Adrenal gland (tissue), 19 donors: ENCODE measurements at places on chromosomes 11 and 22.

- DNase-seq = no peak
Observed at GRCh38 chr11:129489249-129489648, 113.6 kb downstream of the BARX2 start.

DNA sequence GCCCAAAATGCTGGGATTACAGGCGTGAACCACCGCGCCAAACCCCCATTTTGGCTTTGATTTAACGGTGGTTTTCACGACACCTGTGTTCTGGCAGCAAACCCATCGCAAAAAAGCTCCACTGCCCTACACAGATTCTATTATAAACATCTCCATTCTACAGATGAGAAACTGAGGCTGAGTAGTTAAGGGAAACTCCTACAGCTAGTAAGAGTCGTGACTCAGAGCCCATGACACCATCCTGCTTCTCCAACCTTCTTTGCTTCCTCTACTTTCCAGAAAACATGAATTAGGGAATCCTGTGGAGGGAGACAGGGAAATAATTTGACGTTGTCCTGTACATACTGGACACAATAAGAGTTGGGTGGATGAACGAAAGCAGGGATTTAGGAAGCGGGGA is 429 bp upstream of the SNX15 start:
- no peak for DNase-seq

DNA sequence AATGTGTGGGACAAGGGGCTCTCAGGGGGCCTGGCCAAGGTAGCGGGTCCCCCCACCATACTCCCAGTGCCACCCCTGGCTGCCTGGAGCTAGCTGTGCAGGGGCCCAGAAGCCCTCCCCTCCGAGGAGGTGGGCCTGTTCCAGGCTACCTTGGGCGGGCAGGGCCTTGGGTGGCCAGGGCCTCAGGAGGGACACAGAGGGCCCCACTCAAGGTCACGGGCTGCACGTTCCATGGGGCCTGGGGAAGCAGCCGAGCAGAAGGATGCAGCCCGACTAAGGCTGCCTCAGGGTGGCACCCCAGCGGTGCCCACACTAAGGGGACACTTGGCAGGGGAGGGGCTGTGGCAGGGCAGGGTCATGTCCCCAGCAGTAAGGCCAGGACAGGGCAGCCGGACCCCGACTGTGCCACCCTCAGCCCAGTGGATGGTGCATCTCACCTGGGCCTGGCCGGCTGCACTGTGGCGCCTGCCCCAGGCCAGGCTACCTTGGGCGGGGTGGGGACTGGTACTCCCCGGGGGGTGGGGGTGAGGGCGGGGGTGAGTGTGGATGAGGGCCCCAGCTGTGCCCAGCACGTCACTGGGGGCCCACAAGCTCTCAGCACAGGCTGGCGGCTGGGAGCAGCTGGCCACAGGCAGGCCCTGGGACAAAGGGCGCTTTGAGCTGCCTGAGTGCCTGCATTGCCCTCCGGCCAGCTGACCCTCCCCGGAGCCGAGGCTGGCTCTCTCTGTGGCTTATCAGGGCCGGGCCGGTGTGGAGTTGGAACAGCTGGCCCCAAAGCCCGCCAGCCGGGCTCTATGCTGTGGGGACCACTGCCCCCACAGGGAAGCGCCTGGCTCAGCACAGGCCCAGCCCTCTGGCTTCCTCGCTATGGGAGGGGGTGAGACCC is 117.1 kb downstream of the KCNQ1 start:
- DNase-seq = peak; percentile 73

- peak; percentile 86 for DNase-seq
Observed at GRCh38 chr22:46780453-46780852, 18.0 kb downstream of the TBC1D22A start.

- DNase-seq = no peak
Observed at GRCh38 chr11:129973068-129973467, 29.6 kb downstream of the PRDM10 start.

- DNase-seq = no peak
Observed at GRCh38 chr11:297051-297585, 2.2 kb downstream of the IFITM5 start.

GRCh38 chr11:69877235-69877634 is 58.0 kb upstream of the FGF3 start:
- no peak for DNase-seq

- DNase-seq = no peak
Observed at GRCh38 chr11:15745266-15745665, 611.1 kb downstream of the SOX6 start.

- no peak for DNase-seq
Observed at GRCh38 chr11:45475173-45475572, 189.0 kb upstream of the SYT13 start.

GRCh38 chr22:46574438-46574992 is 37.1 kb upstream of the CELSR1 start:
- no peak for DNase-seq

DNA sequence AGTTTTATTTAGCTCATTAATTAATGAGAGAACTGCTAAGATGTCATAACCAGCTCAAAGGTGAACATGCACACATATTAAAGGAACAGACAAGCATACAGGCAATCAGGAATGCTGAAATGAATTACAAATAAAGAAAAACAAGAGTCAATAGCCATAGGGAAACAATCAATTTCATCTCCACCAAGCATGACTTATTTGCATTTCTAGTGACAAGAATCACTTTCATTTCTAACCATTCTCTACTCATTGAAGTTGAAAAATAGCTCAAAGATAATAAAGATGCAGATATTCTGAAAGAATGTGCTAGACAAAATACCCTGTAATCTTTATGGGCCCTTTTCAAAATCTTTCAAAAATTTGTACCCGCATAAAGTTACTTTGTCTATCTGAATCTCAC is 23.2 kb downstream of the ISX start:
- DNase-seq = no peak

DNA sequence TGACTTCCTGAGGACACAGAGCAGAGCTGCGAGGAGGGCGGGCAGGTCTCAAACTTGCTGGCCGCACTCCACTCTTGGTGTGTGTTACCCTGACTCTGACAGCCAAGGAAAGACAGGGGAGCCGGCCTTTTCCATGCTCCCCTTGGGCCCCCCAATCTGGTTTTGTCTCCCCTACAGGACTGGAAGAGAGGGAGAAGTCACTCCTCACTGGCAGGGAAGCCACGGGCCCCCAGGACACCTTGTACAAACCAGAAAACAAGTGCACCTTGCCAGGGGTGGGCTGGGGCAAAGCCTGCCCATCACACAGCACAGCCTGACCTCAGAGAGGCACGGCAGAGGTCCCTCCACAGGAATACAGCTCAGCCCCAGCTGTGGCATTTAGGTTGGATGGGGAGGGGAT is 20.2 kb downstream of the CBX7 start:
- DNase-seq = no peak

- no peak for DNase-seq
Observed at GRCh38 chr11:26134481-26135355, 197.2 kb upstream of the ANO3 start.

DNA sequence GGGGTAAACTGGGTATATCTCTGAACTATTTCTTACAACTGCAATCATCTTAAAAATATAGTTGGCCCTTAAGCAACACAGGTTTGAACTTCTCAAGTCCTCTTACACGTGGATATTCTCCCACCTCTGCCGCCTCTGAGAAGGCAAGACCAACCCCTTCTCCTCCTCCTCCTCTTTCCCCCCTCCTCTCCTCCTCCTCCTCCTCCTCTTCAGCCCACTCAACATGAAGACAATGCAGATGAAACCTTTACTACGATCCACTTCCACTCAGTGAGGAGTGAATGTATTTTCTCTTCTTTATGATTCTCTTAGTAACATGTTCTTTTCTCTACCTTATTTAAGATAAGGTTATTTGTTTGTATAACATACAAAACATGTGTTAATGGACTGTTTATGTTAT is 20.0 kb downstream of the SHANK2 start:
- DNase-seq = no peak

GRCh38 chr11:117719480-117719879 is 77.5 kb downstream of the DSCAML1 start:
- DNase-seq = no peak

DNA sequence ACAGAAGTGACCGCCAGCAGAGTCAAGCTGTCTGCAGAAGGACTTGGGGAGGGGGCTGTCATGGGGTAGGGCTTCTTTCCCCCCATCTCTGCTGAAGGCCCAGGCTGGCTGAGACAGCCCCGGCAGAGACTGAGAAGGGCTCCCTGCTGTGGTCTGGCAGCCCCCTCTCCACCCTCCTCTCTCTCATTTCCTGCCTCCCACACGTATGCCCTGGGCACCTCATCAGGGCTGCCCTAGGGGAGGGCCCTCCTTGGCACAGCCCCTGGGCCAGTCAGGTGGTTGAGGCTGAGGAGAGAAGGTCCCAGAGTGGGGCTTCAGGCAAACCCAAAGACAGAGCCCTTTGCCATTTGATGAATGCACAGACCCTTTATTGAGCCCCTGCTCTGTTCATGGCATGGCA is 3.6 kb downstream of the RASD2 start:
- no peak for DNase-seq

DNA sequence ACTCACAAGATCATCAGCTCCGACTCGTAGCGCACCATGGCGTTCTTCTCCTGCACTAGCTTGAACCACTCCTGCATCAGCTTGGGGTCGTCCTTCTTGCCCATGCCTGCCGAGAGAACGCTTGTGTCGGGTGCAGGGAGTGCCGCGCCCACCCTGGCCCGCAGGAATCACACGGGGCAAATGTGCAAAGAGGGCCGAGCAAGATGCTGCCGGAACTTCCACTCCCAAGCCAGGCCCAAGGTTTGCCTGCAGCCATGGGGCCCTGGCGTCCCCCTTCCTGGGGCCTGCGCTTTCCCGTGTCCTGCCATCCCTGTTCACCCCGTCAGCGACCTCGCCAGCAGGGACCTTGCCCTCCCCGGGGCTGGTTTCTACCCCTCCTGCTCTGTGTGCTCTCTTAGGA is 16.9 kb upstream of the BID start:
- DNase-seq = no peak

- no peak for DNase-seq
Observed at GRCh38 chr11:78248903-78249302, 60.2 kb downstream of the USP35 start.

DNA sequence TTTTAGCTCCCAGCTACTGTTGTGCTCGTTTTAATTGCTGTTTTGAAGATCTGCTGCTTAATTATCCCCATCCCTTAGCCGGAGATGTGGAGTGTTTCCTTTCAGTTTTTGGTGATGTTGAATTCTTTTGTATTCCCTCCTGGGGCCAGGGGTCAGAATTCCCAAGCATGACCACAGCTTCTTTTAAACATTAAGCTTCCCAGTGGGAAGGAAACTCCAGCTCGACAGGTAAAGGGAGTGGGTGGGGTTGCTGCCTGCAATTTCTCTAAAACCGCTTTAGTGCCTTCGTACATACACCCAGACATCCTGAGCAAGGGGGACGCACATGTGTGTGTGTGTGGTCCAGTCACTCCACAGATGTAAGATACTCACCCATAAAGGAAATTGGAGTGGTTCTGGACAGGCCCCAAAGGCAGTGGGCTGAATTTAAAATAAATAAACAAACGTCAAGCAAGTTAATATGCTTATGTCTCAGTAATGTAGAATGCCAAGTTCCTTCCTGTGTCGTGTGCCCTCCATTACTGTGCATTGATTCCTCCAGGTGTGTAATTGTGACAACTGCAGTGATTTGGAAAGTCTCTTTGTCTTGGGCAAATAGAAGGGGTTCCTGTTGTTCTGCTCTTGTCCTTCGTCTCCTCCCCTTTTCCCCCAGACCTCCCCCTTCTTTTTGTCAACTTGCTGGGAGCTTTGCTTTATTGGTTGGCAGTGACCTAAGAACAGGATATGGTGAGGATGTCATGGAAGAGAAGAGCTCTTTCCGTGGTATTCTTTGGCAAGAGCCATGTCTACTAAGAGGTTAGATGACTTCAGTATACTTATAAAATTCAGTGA is 19.2 kb upstream of the ADSL start:
- no peak for DNase-seq

GRCh38 chr22:47197773-47198500 is 435.5 kb downstream of the TBC1D22A start:
- DNase-seq = no peak

DNA sequence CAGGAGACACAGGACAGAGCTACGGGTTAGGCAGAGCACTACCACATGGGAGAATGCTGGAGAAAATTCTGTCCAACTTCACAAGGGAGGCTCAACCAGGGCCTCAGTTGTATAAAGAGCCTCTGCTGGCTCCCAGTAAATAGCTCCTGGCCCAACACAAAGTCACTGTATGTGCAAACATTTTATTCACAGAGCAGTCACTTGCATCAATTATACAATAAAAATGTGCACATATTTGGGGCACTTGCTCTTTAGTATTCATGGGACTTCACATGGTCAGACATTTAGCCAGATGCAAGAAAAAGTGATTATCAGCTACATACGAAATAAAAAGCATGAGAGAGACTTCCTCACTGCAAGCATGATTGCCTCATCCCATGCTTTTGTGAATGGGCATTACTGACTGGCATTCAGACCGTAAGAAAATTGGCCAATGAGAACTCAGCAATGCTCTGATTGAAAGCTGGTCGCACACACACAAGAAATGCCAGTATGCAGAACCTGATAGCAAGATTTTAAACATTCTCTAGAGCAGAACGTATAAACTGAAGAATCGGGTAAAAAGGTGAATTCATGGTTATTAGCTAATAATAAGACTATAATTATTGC is 39.4 kb downstream of the BLID start:
- no peak for DNase-seq

DNA sequence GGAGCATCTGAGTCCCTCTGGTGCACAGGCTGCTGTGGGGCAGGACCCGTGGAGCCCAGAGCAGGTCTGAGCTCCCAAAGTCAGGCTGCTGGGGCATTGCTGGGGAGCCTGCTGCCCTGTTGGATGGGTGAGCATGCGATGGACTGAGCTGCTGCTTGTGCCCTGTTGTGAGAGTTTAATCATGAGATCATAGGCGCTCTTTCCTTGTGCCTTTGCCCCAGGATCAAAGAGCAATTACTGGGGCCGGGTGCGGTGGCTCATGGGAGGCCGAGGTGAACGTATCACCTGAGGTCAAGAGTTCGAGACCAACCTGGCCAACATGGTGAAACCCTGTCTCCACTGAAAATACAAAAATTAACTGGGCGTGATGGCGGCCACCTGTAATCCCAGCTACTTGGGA is 37.5 kb downstream of the MUC6 start:
- no peak for DNase-seq

DNA sequence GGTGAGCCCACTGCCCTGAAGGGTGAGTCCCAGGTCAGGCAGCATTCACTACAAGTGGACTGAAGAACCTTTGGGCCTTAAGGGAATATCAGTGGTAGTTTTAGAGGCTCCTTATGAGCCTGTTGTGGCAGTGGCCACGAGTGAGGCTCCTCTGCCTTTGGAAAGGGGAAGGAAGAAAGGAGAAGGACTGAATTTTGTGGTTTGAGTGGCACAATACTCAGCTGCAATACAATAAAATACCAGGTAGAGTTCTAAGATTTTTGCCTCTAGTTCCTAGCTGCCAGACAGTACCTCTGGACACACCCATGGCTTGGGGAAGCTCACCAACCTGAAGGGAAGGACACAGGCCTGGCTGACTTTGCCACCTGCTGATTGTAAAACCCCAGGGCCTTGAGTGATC is 260.9 kb downstream of the DYNC2H1 start:
- DNase-seq = no peak

DNA sequence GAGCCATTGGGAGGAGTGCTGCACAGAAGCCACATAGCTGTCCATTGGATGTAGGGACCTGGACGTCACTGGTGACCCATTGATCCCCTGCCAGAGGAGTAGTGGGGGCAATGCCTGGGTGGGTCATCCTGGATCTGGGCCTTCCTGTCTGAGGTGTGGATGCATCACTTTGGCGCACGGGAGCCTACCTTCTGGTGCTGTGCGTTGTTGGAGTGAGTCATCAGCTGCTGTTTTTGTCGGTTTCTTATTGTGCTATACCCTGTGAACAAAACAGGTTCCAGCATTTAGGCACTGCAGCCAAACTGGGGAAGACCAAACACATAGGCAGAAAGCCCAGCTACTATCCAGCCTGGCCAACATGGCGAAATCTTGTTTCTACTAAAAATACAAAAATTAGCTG is 3.2 kb downstream of the TAF6L start:
- DNase-seq = no peak
